RPMI8226 (cell line): ENCODE measurements at places on chromosomes 1 and 21.
A peak's percentile ranks its signal among the peaks of the same experiment; 100 is the strongest.

DNA sequence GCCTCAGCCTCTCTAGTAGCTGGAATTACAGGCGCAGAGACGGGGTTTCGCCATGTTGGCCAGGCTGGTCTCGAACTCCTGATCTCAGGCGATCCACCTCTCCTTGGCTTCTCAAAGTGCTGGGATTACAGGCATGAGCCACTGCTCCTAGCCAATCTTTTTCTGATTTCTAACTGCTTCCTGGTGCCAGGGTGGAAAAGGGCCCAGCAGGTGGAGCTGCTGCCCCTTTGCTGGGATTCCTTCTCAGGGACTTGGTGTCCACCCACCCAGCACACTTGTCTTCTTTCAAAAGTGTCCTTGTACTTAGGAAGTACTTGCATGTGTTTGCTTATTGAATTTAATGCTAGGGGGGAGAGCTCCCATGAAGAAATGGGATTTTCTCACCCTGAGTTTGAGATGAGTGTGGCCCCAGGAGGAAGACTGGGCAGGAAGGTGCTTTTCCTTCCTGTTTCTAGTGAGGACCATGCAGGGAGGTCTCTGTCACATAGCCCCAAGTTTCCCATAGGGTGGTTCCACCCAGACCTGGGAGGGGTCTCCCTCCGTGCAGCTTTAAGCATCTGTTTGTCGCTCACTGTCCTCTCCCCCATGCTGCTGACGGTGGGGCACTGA is 14.2 kb downstream of the UTP11 start:
- DNase-seq = peak; percentile 56

GRCh38 chr1:69765951-69766350 is 198.2 kb downstream of the LRRC7 start:
- DNase-seq = no peak

DNA sequence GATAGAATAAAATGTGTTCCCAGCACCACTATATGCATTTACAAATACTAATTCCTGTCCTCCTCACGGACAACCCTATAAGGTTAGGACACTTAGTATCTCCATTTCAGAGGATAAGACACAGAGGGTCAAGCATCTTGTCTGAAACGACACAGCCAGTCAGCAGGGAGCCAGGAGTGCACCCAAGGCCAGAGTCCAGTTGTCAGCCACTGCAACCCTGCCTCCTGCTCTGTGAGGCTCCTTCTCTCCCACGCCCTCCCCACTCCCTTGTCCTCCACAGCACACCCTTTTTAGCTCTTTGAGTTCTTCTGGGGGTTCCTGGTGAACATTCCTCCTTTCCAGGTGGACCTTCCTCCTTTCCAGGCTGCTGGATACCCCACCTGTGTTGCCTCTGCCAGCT is 119.0 kb upstream of the TNR start:
- DNase-seq = no peak

DNA sequence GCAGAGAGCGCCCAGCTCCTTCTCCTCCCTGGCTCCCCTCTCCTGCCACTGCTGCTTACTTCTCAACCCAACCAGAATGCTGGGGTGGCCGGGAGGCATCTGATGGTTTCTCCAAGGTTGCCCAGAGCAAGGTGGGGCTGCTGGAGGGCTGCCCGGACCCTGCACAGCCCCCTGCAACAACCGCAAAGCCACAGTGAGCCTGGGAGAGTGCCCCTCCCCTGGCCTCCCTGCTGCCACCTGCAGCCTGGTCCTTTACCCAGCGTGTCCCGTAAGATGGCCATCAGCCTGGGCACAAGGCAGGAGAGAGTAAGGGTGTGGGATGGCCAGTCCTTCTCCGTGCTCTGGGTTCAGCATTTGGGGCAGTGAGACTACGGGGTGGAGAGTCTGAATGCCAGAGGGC is 17.0 kb downstream of the MX2 start:
- DNase-seq = peak; percentile 27

DNA sequence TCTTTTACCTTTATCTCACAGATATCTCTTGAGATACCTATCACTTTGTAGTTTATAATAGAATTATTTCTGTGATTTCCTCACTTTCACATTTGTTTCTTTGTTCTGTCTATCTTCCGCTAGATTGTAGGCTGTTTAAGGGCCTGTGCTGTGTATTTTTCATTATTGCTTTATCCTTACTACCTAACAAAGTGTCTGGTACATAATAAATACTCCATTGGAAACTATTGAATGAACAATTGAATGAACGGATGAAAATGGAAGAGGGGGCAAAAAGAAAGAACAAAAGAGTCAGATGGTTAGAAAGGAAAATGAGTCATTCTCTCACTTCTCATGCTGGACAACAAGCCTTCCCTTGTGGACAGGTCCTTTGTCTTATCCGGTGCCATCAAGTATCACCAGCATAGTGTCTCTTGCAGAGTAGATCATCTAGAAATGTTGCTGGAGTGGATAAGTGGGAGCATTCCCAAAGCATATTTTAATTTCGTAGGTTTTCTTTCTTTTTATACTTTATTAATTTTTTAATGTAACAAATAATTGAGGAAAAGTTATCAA is 159.8 kb downstream of the NEK7 start:
- DNase-seq = no peak

DNA sequence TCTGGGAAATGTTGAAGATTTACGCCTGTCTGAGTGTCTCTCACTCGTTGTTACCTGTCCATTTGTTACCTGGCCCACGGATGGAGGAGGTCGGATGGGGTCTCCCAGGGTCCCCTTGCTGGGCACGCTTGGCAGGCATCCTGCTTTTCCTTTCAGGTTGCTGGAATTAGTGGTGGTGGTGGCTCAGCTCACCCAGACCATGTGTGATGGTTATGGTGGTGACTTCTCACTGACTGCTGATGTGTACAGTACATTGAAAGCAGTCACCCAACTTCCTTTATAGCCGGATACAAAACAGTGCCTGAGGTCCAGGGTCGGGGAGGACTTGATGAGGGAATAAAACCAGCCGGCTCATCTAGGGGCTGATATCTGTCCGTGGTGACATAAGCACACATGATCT is 19.5 kb downstream of the MAPKAPK2 start:
- DNase-seq = no peak

DNA sequence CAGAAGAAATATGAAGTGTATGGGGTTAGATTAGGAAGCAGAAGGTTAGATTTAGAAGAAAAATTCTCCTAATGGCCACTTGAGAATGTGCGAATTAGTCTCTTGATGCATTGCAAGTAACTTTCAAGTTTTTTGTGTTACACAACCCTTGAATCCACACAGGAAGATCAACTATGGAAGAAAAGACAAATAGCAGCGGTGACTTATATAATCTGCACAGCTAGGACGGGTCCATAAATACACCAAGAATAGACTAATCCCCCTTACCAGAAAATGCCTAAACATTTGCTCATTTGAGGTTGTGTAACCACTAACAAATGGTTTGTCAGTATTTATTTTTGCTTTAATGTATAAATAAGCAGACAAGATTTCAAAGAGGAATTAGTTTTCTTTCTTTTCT is 182.6 kb downstream of the TGFB2 start:
- no peak for DNase-seq
